Mammary microvascular endothelial cell (primary cell): ENCODE measurements at places on chromosomes 1 and 21. TPM values are rescaled to one million over a fixed set of nuclear protein-coding genes. Genes with fewer than 3 reads are reported as not detected.

STYXL2 gene
- not detected in 2 replicates for total RNA-seq

KCNE1 gene
- not detected in 2 replicates for total RNA-seq

DISC1 gene
- 5.5 and 5.8 TPM in 2 replicates for total RNA-seq

PM20D1 gene
- total RNA-seq = not detected in 2 replicates

ATP1A2 gene
- total RNA-seq = not detected in 2 replicates

RGS13 gene
- not detected in 2 replicates for total RNA-seq

INSRR gene
- total RNA-seq = not detected in 2 replicates

TRIM58 gene
- total RNA-seq = 0.33 and 0.34 TPM in 2 replicates

SPRR2A gene
- total RNA-seq = not detected in 2 replicates

ZSWIM5 gene
- 0.53 and 0.69 TPM in 2 replicates for total RNA-seq

CAMK2N1 gene
- total RNA-seq = 2.2 and 3.7 TPM in 2 replicates

COL11A1 gene
- total RNA-seq = not detected in 2 replicates

GCSAML gene
- not detected in 2 replicates for total RNA-seq

S100A12 gene
- not detected in 2 replicates for total RNA-seq

PDIK1L gene
- total RNA-seq = 3.6 and 6.1 TPM in 2 replicates

GJC2 gene
- total RNA-seq = 0.27 and 0.98 TPM in 2 replicates

ELAPOR1 gene
- total RNA-seq = 0.67 and 0.69 TPM in 2 replicates

PGLYRP3 gene
- total RNA-seq = not detected in 2 replicates

IL10RB gene
- 30.0 and 39.6 TPM in 2 replicates for total RNA-seq

C1orf87 gene
- not detected in 2 replicates for total RNA-seq

GBP1 gene
- 50.2 and 54.7 TPM in 2 replicates for total RNA-seq

TRIM67 gene
- total RNA-seq = not detected in 2 replicates

BMP8A gene
- total RNA-seq = not detected in 2 replicates

HNRNPCL1 gene
- not detected in 2 replicates for total RNA-seq
